ELR (cell line): ENCODE measurements at places on chromosomes 13 and 19.

DNA sequence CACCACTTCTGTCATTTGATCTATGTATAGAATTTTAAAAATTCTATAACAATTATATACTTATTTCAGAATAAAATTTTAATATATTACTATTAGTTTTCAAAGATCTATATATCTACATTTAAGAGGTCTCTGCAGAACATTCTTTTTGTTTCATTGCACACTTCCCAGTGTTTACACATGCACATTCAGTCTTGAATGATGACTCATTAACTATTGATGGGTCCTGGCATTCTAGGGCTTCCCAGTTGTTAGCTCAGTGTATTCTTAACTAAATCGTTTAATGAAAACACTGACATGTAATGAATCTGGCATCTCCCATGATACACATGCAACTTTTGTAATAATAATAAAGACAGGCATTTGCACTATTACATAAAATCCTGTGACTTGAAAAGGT is 324.6 kb downstream of the KLF12 start:
- DNase-seq = peak; percentile 56

GRCh38 chr19:23802290-23802689 is 43.6 kb upstream of the ZNF681 start:
- DNase-seq = peak; percentile 10

- peak; percentile 78 for DNase-seq
Observed at GRCh38 chr13:101417043-101417406, 717 bp upstream of the NALCN start.

- no peak for DNase-seq
Observed at GRCh38 chr13:69101841-69102240, 1005.8 kb upstream of the ATXN8OS start.

DNA sequence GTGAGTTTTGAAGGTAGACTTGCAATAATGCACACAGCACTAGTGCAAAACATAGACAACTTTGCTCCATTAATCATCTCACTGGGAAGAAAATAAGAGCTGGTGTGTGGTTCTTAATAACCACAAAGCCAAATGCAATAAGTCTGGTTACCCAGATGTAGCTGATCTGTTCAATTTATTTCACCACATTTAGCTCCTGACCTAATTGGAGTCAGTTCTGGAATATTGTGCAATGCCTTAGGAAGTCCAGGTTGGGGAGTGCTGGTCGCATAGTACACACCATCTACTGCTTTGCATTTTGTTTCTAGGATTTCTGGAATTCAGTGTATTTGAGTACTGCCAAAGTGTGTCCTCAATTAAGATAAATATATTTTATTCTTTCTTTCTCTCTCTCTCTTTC is 483.3 kb upstream of the SPRY2 start:
- no peak for DNase-seq

- no peak for DNase-seq
Observed at GRCh38 chr19:10005632-10006334, 4.5 kb downstream of the COL5A3 start.

- peak; percentile 19 for DNase-seq
Observed at GRCh38 chr13:94640721-94641120, 39.1 kb downstream of the GPR180 start.

- DNase-seq = no peak
Observed at GRCh38 chr13:107730813-107731212, 484.5 kb downstream of the LIG4 start.

- no peak for DNase-seq
Observed at GRCh38 chr19:5253406-5254110, 87.1 kb downstream of the PTPRS start.

DNA sequence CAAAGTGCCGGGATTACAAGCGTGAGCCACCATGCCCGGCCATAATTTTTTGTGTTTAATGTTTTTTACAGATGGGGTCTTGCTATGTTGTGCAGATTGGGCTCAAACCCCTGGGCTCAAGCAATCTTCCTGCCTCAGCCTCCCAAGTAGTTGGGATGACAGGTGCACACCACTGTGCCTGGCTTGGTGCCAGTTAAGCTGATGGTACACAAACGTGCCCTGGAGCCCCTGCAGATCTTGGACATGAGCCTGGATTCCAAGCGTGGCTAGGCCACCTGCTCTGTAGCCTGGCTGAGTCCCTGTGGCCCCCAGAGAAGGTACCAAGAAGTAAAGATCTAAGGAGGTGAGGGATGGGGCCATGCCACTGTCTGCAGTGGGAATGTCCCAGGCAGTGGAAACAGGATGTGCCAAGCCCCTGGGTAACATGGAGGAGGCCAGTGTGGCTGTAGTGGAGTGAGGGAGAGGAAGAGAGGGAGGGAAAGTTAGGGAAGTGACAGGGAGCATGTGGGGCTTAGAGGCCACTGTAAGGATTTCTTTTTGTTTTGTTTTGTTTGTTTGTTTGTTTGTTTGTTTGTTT is 7.0 kb downstream of the PRODH2 start:
- no peak for DNase-seq

GRCh38 chr13:110676595-110677587 is 29.0 kb downstream of the CARS2 start:
- DNase-seq = no peak

GRCh38 chr13:50527188-50527587 is 316.3 kb downstream of the DLEU7 start:
- no peak for DNase-seq

- no peak for DNase-seq
Observed at GRCh38 chr13:46753917-46754316, 43.0 kb downstream of the ESD start.

DNA sequence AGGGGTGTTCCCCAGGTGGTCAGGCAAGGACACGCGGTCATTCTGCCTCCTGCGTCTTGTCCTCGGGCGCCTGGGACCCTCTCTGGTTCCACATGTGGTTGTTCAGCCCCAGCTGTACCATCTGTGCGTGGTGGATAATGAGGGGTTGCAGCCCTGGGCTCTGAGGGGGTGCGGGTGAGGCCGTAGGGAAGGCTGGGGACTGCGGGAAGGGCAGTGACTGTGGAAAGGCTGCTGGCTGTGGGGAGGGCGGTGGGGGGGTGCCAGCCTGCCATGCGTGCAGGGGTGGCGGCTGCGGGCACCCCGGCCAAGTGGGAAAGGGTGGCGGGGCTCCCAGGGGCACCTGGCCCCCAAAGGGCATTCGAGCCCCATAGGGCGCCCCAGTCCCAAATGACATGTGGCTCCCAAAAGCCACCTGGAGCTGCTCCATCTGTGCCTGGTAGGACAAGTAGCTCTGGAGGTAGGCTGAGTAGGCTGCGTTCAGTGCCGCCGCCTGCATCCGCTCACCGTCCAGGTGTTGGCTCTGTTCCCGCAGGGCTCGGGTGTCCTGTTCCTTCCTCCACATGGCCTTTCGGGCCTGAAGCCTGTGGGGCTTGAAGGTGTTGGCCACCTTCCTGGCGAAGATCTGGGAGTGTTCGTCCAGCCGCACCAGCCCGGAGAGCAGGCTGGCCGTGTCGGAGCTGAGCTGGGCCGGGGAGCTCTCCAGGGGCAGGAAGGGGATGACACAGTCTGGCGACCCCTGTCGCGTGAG is 15.1 kb downstream of the TICAM1 start:
- DNase-seq = no peak

DNA sequence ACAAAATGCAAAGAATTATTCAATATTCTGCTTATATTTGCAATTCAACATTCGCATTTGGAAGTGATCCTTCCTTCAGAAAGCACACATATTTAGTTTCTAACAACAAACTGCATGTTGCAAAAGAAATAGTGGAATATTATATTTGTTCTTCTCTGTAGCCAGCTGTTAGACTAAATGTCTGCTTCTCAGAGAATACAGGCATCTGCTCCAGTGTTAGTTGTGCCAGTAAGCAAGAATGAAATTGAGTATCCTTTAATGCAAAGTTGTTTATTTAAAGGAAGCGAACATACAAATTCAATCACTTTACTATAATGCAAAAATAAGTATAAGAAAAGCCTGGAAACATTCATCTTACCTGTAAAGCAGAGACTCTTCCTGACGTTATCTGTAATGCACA is 663 bp downstream of the SLITRK6 start:
- DNase-seq = no peak

DNA sequence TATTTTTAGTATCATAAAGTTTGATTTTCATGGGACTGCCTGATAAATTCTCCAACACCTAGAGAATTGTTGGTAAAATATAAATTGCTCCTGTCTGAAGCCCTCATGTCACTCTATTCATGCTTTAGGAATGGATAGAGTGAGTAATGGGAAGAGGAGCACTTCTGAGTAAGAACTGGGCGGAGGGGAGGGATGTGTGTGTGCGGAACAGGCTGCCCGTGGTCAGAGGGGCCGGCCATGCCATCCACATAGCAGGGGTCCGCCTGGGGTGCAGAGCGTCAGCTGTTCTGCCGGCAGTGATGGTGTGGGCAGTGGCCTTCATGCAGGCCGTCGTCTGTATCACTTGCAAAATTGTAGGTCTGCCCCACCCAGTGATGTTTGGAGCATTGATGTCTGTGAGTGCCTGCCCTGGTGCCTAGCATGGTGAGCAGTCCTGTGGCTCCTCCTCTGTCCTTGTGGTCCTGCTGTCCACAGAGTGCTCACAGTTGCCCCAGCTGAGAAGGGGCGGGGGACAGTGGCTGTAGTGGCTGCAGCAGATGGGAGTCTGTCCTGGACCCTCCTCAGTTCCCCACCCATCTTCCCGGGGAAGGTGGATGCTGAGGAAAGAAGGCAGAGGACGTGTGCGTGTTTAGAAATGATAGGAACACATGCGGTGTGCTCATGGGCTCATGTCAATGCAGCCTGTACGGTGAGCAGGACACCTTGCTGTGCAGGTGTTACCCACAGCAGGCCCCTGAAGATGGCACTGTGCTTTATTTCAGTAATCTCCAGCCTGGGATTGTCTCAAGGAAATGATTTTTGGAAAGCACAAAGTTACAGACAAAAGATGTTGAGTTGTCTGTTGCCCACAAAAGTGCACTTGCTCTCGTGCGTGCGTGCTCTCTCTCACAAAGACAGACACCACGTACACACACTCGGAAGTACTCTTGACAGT is 49.4 kb upstream of the TEX29 start:
- DNase-seq = peak; percentile 57

DNA sequence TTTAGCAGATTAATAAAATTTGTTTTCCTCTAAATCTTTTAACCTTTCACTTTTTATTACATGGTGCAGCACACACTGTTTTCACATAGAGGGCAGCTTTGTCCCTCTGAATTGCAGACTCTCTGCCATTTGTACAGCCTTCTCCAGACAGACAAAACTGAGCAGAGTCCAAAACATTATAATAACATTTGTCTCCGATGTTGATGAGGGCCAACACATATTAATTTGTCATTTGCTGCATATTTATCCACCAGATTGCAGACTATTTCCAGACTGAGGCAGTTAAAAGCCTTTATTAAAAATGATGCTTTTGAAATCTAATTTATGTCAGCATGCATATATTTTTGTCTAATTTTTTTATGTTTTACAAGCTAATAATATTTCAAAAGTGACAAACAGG is 1251.9 kb upstream of the SLC10A2 start:
- DNase-seq = peak; percentile 37

- no peak for DNase-seq
Observed at GRCh38 chr19:38912600-38913514, 871 bp upstream of the CCER2 start.

DNA sequence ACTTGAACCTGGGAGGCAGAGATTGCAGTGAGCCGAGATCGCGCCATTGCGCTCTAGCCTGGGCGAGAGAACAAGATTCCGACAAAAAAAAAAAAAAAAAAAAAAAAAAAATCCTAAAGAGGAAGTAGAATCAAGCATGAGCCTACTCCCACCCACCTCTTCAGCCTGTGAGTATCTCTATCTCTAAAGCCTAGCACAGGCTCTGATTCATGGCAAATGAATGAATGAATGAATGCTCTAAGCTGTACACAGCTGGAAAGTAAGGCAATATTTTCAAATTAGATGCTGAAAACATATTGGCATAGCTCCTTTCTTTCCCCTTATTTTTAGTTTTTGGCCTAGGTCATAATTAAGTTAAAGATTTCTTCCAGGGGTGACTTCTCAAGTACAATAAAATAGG is 35.7 kb upstream of the FAM216B start:
- DNase-seq = peak; percentile 33

DNA sequence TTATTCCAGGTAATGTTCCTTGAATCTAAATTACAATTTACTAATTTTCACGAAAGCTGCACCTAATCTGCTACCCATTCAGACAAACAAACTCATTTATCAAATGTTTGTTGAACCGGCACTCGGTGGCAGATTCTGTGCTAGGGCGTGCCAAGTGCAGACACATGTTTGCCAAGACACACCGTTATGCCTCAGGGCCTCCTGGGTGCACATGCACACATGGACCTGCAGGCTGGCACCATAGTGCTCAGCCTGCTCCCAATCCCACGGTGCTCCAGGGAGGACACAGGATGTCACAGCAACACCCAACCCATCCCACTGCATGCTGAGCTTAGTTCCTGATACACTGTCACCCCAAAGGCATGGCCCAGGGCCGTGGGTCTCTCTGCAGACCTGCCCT is 7.7 kb downstream of the SCGB2B2 start:
- DNase-seq = no peak

DNA sequence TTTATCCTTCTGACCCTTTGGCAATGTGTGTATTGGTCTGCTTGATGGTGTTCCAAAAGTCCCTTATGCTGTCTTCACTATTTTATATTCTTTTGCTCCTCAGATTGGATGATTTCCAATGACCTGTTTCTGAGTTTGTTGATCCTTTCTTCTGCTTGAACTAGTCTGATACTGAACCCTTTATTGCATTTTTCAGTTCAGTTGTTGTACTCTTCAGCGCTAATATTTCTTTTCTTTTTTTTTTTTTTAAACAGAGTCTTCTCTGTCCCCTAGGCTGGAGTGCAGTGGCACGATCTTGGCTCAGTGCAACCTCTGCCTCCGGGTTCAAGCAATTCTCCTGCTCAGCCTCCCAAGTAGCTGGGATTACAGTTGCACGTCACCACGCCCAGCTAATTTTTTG is 12.6 kb upstream of the ZNF566 start:
- no peak for DNase-seq

DNA sequence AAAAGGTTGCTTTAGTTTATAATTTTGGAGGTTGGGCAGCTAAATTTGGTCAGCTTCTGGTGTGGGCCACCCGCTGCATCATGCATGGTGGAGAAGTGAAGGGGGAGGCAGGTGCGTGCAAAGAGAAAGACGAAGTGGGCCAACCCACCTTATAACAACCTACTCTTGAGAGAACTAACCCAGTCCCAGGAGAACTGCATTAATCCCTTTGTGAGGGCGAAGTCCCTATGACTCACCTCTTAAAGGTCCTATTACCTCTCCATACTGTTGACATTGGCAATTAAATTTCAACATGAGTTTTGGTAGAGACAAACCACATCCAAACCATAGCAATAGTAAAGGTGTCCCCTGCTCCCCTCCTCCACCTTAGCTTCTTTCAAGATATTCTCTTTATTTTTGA is 7.7 kb upstream of the FGF9 start:
- DNase-seq = no peak

DNA sequence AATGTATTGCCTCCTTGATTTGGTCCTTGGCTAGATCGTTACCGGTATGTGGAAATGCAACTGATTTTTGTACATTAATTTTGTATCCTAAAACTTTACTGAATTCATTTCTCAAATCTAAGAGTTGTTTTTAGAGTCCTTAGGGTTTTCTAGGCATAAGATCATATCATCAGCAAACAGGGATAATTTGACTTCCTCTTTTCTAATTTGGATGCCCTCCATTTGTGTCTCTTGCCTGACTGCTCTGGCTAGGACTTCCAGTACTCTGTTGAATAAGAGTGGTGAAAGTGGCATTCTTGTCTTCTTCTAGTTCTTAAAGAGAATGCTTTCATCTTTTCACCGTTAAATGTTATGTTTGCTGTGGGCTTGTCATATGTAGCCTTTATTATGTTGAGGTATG is 12.0 kb upstream of the CYP2A13 start:
- DNase-seq = no peak
